ENCODE measurements at places on chromosomes 2 and 18.

DNA sequence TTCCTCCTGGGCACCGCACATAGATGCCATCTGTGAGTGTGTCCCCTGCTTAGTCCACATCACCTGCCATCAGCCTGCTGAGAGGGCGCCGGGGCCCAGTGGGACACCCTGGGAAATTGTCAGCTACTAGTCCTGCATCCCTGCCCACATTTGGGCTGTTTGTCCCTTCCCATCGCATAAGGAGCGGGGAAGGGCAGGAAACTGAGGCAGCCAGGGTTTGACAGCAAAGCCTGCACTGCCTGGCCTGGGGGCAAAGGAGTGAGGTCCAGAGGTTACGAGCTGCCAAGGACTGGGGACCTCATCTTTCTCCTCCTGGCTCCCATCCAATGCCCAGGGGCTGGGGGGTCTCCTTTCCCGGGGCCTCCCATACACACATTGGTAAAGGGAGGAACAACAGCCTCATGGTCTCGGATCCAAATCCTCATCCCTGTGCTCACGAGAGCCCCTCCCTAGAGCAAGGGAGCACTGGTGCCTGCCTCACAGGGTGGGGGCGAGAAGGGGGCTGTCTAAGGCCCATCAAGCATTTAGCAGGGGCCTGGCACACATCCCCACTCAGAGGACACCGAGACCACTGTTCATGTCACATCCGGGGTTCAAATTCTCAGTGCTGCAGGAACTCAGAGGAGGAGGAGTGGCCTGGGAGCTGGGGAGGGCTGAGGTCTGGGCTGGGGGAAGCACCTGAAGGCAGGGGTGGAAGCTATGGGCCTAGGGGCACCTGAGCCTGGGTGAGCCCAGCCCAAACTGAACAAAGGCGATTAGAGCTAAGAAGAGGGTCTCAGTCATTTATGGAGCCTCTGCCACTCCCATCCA, 113.8 kb downstream of the SMAD7 start:
- DNase-seq, result no peak

DNA sequence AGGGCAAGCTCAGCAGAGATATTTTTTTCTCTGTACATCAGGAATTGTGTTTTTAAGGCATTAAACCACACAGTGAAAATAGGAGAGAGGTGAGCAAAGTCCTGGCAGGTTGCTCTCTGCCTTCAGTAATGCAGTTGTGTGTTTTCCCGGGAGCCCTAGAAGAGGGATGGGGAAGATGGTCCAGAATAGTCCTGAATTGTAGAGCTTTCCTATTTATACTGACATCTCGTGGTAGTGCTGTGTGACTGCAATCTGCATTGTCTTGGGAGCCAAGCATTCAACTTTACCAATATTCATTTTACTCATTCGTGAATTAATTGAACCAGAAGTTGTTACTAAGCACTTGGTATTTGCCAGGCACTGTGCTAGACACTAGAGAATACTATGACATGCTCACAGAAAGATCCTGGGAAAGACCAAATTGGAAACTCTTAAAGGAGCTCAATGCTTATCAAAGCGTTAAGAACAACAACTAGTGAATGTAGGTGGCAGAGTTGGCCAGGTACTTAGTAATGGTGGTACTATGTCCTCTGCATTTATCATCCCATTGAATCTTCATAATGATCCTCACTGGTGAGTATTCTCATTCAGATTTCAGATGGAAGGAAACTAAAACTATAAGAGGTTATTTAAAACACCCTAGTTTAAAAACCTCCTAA, 214.6 kb downstream of the TRIB2 start:
- DNase-seq, result no peak

GRCh38 chr2:58508006-58508405, 266.9 kb upstream of the FANCL start:
- no peak for DNase-seq

DNA sequence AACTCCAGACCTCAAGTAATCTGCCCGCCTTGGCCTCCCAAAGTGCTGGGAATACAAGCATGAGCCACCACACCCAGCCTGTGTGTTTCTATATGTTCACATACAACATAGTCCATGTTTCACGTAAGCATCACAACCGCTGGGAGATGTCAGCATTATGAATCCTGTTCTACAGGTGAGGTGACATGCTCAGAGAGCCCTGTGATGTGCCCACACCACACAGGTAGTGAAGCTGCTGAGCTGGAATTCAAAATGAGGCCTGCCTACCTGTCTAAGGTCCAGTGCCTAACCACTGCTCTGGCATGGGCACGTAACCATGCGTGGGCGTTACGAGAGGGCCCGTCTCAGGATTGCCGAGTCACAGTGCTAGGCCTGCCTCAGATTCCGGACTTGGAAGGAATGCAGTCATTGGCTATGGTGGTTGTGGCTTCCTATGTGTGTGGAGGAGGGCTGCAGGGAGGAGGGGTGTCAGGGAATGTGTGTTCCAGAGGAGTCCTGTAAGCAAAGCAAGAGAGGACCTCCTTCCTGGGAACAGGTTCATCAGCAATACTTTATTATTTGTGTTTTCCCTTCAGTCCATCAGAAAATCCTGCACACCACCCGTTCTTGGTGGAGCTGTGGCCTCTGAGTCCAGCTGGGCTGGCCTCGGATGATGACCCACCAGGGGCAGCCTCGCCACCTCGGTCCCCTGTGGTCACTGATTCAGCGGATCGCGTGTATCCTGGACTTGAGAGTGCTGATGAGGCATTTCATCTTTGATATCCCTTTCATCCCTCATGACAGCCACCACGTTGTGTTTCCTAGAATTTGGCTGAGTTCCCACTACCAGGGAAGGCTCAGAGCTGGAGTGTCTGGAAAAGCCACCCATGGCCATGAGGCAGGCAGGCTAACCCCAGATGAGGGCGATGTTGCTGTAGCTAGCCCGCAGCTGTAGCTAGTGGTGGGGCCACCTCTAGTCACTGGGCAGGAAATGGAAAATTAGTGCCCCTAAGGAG, 31.1 kb downstream of the HK2 start:
- no peak for DNase-seq

DNA sequence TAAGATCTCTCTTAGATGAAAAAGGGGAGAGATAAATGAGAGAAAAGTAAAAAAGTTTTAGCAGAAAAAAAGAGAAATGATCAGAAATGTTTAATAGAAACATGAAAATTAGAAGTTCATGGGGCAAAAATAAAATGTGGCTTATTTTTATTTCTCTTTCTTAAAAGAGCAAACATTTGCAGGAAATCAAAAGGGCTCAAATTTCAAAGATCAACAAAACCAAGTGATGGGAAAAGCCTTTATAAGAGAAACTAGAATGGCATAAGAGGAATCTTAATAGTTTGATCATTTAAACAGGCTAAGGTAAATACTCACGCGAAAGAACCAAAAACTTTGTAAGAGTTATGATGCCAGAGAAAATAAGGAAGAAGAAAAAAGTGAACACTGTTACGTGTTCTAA, 23.3 kb upstream of the DAW1 start:
- DNase-seq, result no peak

- DNase-seq, result no peak
Measured at GRCh38 chr2:208134928-208135586, 5.4 kb upstream of the CRYGC start.

GRCh38 chr2:145284551-145284950, 764.6 kb upstream of the ZEB2 start:
- DNase-seq, result no peak

Data from activated T-helper 9 cell treated with anti-CD3 and anti-CD28 coated beads, Interleukin-2, amount 50 U/mL, for 16 hours (primary cell).